ENCODE measurements at places on chromosomes 12 and 14.

DNA sequence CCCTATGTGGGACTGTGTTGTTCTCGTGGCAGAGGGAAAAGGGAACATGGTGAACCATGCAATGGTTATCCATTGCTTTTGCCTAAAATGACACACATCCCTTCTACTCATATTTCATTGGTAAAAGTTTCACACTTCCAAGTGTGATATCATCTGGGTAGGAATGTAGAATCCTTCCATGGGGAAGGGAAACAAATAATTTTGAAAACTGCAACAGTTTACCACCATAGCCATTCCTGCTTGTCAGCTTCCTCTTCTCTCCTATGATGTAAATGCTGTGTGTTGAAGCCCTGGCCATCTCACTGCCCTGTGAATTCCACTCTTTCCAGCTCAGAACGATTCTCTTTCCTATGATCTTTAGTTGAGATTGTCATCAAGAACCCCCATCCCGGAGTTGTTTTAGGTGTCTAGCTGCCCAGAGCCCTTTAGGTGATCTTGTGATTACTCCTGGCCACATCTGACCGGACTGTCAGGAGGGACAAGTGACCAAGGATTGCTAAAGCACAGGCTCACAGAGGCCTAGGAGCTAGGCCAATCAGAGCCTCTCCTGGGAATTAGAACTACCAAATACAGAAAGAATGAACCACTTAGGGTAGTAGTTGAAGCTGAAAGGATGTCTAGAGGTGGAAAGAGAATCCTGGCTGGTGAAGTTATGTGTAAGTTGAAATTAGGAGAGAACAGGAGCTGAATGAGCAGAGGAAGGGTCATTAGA is 84.6 kb downstream of the VCPKMT start:
- no peak for DNase-seq

- no peak for DNase-seq
Observed at GRCh38 chr14:101337053-101337452, 224.2 kb upstream of the DIO3 start.

GRCh38 chr12:132275110-132275531 is 54.3 kb downstream of the GALNT9 start:
- DNase-seq = no peak

DNA sequence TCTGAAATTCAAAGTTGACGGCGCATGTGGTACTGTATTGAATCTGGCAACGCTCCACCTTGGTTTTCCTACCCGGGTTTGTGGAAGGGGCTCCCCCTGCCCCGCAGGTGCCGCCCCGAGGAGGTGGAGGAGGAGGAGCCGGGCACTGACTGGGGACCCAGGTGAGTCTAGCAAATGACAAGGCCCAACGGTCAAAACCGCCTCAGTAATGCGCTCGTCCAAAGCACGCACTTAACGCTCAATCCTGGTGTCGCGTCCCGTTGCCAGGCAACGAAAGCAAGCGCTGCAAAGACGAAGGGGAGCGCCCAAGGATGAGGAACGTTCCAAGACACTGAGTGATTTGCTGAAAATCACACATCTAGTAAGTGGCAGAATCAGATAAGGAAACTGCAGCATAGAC is 24.0 kb upstream of the CLEC4E start:
- DNase-seq = no peak

- DNase-seq = no peak
Observed at GRCh38 chr14:33219957-33220356, 281.3 kb downstream of the NPAS3 start.

DNA sequence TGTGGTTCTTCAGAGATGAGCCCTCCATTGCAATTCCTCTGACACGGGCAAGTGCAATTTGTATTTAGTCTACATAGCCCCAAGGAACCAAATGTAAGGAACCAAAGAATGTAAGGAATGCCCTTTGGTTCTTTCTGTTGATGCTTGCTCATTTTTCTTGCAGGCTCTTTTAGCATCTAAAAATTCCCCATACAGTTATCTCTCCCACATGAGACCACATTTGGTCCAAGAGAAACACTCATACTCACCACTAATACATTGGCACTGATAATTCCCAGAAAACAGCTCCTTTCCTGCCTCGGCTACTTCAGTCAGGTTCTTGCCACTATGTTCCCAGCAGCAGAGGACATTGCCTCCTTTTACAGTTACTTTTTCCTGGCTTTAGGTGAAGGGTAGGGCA is 332.6 kb downstream of the AEBP2 start:
- no peak for DNase-seq

DNA sequence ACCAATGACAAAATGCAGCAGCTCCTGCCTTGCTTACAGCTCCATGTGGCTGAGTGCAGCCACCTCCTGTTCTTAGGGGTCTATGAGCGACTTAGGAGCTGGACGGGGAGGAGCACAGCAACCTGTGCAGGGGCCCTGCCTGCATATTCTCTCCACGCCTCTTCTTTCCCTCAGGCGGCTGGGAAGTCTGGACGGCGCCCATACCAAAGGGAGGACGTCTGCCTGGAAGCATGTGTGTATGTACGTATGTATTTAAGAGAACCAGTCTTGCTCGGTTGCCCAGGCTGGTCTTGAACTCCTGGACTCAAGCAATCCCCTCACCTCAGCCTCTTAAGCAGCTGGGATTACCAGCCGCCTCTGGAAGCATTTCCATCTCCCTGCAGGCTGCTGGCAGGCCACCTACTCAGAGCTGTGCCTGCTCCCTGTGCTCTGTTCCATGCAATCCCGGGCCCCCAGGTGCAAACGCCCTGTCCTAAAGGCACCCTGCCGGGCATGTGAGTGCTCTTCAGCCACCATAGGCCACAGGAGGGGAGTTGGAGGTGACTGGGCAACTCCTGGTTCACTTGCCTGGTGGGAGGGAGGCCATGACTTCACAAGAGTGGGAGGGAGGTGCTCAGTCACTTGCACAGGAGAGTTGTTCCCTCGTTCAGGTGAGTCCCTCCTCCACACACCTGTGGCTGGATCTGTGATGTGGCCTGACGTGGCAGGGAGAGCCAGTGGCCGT is 44.3 kb downstream of the KCNA5 start:
- DNase-seq = no peak

DNA sequence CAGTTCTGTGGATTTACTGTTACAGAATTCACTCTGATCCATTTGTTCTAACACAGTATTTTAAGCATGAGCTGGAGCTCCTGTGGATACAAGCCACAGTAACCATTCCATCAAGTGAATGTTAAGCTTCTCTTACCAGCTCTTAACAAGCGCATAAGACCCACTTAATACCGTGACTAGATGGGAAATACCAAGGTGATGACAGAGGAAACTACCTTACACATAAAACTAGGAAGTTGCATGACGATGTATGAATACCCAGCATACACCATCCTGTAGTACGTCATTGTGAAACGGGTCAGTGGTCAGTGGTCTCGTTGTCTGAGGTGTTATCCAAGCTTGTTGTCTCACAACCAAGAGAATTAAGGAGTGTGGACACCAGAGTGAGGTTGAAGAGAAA is 2.0 kb upstream of the GALC start:
- DNase-seq = no peak

- DNase-seq = no peak
Observed at GRCh38 chr14:79180656-79181055, 1010.5 kb downstream of the NRXN3 start.

DNA sequence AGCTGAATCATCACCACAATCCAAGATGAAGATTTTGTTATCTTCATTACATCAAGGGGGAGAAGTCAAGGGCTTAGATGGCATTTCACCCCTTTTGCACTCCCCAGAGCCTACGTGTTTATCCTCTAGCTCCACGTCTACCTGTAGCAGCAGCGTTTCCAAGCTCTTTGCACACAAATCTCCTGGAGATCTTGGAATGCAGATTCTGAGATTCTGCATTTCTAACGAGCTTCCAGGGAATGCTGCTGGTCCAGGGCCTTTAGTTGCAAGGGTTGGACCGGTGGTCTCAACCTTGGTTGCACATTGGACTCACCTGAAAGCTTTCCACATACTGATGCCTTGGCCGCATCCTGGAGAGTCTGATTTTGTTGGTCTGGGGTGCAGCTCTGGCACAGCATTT is 49.5 kb upstream of the STON2 start:
- no peak for DNase-seq

DNA sequence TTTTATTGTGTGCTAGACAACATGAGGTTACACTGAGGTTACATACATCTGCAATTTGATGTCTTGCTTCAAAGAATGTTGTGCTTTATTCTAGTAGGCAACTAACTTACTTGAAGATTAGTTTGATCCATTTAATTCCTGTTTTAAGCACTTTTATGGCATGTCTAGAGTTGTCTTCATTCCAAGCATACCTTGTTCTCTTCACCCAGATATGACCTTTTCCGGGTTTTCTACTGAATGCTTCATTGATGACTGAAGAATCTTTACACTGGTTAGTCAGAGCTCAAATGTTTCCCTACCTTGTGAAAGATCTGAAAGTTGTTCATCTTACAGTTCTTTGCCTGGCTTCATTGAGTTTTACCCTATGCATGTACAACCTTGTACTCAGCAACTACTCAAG is 274.0 kb upstream of the KITLG start:
- DNase-seq = no peak

- DNase-seq = peak; percentile 42
Observed at GRCh38 chr12:56571121-56571520, 49.5 kb downstream of the RBMS2 start.

GRCh38 chr12:5621329-5621728 is 189.4 kb downstream of the NTF3 start:
- DNase-seq = no peak

- DNase-seq = no peak
Observed at GRCh38 chr14:56896922-56897321, 86.6 kb upstream of the OTX2 start.

DNA sequence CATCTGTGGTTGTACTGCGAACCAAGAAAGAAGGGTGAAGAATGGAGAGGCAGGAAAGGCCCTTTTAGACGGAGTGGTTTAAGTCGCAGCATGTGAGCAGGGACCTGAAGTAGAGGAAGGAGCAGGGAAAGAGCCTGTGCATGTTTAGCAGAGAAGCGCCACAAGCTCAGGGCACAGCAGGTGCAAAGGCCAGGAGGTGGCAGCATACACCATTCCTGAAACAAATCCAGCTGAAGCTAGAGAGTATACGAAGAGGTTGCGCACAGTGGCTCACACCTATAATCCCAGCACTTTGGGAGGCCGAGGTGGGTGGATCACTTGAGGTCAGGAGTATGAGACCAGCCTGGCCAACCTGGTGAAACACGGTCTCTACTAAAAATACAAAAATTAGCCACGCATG is 49.9 kb downstream of the HELB start:
- DNase-seq = no peak

GRCh38 chr12:20716037-20716436 is 20.9 kb downstream of the SLCO1C1 start:
- peak; percentile 22 for DNase-seq

DNA sequence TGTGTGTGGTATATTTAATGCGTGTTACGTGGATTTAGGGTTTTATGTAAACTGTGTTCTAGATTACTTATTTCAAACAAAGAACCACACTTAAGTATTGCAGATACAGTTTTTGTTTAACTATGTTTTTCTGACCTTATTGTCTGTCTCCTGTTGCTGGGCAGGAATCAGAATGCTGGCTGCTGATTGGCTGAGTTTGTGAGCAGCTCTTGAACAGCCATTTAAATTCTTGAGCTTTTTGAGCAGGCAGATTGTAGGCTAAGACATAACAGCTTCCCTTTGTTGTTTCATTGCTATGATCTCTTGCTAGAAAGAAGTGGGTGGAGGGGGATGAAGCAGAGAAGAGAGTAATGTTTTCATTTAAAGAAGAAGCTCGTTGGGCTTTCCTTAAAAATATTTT is 52.2 kb downstream of the ATF7IP start:
- no peak for DNase-seq

GRCh38 chr12:79370021-79370420 is 320.7 kb downstream of the PAWR start:
- no peak for DNase-seq

GRCh38 chr12:12482150-12482761 is 80.4 kb downstream of the DUSP16 start:
- DNase-seq = no peak

DNA sequence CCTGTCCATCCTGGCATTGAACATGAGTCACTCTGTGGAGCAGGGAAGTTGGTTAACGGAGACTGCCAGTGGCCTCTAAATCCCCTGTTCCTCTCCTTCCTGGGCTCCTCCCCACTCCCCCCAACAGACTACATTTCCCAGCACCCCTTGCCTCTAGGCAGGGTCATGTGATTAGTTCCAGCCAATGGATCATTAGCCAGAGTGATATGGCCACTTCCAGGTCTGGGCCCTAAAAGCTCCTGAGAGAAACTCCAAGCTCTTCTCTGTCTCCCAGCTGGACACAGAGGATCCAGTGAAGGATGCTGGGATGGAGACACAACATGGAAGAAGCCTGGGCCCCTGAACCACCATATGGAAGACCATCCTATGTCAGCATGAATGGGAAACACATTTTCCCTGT is 54.4 kb upstream of the RFLNA start:
- DNase-seq = no peak

GRCh38 chr12:111943929-111944328 is 69.0 kb downstream of the TMEM116 start:
- DNase-seq = no peak

DNA sequence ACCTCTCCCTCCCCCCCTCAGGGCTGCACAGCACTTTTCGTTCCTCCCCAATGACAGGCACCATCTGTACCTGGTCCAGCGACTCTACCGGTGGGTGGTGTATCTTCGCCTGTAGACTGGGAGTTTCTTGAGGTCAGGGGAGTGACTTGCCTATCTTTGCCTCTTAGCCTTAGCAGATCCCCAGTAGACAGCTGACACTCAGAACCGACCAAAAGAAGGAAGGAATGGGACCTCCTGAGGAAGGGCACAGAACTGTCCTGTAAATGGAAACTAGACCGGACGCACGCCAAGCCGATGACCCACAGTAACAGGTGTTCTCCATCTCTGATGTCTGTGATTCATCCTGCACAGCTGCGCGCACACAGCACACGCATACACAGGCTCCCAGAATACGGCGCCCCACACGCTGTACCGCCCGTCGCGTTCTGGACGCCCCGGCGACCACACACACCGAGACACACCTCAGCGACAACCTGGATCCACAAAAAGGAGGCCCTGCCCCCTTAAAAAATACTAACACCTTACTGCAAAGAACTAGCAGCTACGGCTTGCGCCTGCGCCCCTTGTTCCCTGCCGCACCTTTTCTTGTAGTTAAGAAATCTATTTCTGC is 673 bp upstream of the TTC9 start:
- no peak for DNase-seq

- DNase-seq = no peak
Observed at GRCh38 chr12:92540782-92541423, 161.9 kb upstream of the PLEKHG7 start.

DNA sequence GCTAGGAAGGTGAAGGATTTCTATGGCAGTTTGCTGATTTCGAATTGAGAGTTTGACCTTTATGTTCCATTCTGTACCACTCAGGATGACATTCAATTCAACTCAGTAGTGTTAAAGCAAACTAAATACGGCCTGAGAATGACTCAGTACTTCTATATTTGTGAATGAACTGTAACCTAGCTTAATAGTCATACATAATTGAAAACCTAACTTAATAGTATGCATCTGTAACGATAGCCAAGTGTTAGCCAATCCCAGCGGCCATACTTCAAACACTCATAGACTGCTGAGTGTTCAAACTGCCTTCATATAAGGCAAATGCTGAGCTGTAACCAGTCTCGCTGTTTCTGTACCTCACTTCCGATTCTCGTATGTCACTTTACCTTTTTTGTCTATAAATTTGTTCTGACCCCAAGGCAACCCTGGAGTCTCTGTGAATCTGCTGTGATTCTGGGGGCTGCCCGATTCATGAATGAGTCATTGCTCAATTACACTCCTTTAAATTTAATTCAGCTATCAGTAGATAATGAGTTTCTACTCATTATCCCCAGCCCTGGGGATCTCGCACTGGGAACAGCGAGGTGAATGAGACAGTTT is 98.5 kb upstream of the SLC24A4 start:
- no peak for DNase-seq

GRCh38 chr14:23351681-23352505 is 794 bp downstream of the SLC22A17 start:
- no peak for DNase-seq

GRCh38 chr12:83904175-83904574 is 1008.4 kb downstream of the SLC6A15 start:
- DNase-seq = no peak
